ENCODE measurements at places on chromosomes 2 and 18.

DNA sequence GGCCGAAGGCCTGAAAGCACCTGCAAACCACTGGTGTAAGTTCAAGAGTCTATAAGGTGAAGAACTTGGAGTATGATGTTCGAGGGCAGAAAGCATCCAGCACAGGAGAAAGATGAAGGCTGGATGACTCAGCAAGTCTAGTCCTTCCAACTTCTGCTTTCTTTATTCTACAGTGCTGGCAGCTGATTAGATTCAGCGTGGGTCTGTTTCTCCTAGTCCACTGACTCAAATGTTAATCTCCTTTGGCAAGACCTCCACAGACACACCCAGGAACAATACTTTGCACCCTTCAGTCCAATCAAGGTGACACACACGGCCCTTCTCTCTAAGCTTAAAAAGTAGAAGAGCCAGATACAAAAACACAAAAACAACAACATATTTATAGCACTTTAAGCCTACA, 43.4 kb downstream of the NMS start:
- DNase-seq = no peak

DNA sequence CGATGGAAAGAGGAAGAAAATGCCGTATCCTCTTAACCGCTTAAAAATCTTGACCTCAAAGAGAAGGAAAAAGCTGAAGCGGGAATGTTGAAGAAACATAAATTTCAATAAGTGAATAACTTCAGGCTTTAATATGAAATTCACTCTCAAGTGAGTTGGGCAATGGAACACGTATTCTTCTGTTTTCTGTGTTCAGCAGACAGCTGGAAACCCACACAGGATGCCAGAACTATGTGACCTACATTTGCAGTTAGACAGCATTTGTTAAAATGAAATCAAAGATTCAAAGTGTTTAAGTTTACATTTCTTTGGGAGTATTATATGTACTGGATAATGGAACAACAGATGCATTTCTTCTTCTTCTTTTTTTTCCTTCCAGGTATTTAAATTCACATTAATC, 80.5 kb upstream of the SPATS2L start:
- DNase-seq = no peak

DNA sequence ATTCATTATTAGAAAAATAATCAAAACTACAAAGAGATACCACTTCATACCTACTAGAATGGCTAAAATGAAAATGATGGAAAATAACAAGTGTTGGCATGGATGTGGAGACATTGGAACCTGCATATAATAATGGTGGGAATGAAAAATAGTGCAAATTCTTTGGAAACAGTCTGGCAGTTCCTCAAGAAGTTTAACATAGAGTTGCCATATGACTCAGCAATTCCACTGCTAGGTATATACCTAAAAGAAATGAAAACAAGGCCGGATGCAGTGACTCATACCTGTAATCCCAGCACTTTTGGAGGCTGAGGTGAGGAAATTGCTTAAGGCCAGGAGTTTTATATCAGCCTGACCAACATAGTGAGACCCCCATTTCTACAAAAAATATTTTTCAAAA, 41.6 kb upstream of the ACYP2 start:
- DNase-seq = no peak

DNA sequence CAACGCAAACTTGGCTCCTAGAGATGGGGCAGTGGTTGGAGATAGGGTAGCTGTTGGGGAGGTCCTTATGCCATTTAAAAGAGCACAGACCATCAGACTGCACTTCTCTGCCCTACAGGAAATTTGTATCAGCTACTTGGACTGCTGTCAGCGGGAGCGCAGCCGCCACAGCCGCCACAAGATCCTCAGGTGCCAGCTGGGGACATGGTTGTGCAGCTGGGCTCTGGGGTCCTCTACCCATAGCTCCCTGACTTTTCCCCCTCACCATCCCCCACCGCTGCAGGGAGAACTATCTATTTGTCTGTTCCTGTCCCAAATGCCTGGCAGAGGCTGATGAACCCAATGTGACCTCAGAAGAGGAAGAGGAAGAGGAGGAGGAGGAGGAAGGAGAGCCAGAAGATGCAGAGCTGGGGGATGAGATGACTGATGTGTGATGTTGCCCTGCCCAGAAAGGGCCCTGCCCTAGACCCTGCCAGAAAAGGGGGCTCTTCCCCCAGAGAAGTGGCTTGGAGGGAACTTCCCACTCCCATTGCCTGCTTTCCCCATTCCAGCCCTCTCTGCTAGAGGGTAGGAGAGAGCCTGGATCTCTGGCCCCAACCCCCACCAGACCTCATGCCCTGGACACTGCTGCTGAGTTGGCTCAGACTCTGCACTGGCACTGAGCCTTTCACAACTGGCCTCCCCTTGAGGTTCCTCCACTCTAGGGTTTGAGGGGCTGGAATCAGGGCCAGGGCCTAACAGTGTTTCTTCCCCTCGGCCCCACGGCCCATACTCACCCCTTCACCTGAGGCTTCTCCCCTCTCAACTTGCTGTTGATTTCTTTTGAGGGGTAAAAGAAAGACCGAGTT, 7.3 kb downstream of the PRADC1 start:
- no peak for DNase-seq

DNA sequence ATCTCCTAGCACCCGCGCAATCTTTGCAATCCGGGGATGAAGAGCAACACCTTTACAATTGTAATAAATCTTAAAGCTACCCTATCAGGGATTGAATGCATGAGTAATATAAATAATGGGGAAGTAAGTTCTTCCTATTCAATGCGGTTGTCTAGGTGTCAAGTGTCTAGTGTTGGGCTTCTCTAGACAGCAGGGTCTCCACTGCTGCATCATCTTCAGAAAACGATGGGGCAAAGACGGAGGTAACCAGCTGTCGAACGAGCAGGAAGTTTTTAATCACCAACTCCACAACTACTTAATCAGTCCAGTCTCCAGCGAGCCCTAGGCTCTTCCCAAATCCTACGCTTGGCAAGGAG, 573 bp downstream of the STAM2 start:
- no peak for DNase-seq

- no peak for DNase-seq
Observed at GRCh38 chr18:40447820-40448219, 1507.2 kb upstream of the PIK3C3 start.

DNA sequence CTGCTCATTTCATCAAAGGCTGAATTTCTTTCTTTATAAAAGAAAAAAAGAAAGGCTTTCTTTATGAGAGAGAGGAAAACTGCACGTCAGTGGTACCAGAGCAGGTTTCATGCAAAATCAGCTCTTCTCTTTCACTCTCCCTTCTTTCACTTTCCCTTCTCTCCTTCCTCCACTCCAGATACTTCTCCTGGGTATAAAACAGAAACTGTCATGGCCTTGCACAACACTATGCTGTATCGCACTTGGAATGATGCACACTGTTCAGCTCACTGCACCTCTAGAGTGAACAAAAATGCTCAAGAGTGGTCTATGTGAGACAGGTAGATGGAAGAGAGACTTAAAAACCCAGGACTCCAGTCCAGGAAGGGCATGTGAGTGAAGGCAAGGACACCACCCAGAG, 73.8 kb downstream of the KLF7 start:
- no peak for DNase-seq

- no peak for DNase-seq
Observed at GRCh38 chr2:171084128-171084527, 76.6 kb downstream of the TLK1 start.

GRCh38 chr2:203835420-203835819, 32.2 kb upstream of the CTLA4 start:
- DNase-seq = no peak

DNA sequence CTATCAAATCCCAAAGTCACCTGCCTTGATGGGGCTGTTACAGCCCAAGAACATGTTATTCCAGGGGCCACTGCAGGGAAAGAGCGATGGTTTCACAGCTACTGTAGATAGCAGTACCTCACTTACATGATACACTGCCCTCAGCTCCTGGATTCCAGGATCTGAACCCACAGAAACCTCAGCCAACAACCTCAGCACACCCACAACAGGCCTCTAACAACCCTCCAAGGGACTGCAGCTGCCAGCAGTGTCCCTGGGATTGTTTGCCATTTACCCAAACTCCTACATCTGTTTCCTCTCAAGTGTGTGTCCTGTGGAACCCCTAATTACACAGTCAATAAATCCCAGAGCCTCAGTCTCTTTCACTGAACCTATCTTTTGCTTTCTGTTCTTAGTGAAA, 28.2 kb downstream of the OSBPL1A start:
- DNase-seq = no peak

GRCh38 chr2:237412988-237413776, 782 bp downstream of the COL6A3 start:
- DNase-seq = no peak

DNA sequence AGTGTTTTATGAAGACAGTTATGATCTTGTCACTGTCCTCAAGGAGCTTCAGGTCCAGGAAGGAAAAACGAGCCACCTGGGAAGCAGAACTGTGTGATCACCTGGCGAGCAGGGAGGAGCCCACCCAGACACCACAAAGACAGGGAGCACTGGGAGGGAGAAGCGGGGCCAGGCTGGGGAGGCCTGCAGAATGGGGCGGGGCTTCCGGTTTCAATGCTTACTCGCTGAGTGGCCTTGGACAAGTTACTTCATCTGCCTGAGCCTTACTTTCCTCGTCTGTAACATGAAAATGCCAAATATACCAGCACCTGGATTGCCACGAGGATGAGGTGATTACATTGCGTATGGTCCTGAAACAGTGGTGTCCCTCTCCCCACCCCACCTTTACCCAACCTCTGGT, 227.5 kb downstream of the ANKRD30B start:
- DNase-seq = no peak

- DNase-seq = no peak
Observed at GRCh38 chr2:143828763-143829537, 691.0 kb downstream of the ZEB2 start.

GRCh38 chr2:237194081-237194480, 108.4 kb downstream of the COPS8 start:
- no peak for DNase-seq

GRCh38 chr2:227143895-227144294, 20.1 kb downstream of the COL4A4 start:
- DNase-seq = no peak

- DNase-seq = no peak
Observed at GRCh38 chr18:62537946-62538345, 15.1 kb downstream of the ZCCHC2 start.

GRCh38 chr18:11665146-11665545, 23.9 kb upstream of the GNAL start:
- DNase-seq = no peak

DNA sequence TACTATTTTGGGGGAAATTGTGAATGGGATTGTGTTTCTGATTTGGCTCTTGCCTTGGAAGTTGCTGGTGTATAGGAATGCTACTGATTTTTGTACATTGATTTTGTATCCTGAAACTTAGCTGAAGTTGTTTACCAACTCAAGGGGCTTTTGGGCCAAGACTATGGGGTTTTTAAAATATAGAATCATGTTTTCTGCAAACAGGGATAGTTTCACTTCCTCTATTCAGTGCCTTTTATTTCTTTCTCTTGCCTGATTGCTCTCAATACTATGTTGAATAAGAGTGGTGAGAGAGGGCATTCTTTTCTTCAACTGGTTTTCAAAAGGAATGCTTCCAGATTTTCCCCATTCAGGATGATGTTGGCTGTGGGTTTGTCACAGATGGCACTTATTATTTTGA, 1383.8 kb upstream of the ACVR2A start:
- no peak for DNase-seq

- no peak for DNase-seq
Observed at GRCh38 chr2:46157072-46157965, 139.9 kb upstream of the EPAS1 start.

DNA sequence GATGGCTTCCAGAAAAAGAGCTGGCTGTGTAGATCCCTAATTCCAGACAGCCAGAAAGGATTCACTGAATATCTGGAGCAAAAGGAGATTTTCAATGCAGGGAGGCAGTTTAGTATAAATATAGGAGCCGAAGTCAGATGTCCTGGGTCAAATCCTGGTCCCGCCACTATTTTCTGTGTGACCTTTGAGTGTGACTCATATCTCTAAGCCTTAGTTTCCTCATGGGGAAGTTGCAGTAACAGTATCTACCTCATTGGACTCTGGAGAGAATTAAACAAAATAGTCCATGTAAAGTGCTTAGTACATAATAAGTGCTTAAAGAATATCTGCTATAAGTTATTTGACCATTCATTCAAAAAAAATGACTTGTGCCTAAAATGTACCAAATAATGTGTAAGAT, 52.1 kb upstream of the ITGA6 start:
- DNase-seq = no peak
